Breast epithelium (tissue), 4 donors: ENCODE measurements at places on chromosomes 6 and 20.

GRCh38 chr6:50853939-50854338 is 35.3 kb downstream of the TFAP2B start:
- no peak for DNase-seq

- DNase-seq, result no peak
Measured at GRCh38 chr6:168387426-168387825, 53.6 kb upstream of the SMOC2 start.

DNA sequence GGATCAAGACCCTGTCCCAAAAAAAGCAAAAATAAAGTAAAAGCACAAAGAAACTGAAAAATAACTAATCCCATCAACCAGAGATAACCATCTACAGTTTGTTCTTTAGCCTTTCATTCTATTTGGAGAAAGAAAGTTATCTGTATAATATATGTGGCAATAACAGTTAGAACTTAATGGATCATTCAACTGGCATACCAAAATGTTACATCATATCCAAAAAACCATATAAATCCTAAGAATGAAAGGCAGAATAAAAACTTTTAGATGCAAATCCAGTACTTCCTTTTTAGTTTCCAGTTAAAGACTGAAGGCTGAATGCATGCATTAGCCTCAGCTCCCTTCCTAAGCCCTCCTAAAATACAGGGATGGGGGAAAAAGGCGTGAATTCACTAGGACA is 25.2 kb downstream of the ILRUN start:
- no peak for DNase-seq

GRCh38 chr20:8974009-8974708 is 94.7 kb upstream of the PLCB4 start:
- DNase-seq, result no peak

DNA sequence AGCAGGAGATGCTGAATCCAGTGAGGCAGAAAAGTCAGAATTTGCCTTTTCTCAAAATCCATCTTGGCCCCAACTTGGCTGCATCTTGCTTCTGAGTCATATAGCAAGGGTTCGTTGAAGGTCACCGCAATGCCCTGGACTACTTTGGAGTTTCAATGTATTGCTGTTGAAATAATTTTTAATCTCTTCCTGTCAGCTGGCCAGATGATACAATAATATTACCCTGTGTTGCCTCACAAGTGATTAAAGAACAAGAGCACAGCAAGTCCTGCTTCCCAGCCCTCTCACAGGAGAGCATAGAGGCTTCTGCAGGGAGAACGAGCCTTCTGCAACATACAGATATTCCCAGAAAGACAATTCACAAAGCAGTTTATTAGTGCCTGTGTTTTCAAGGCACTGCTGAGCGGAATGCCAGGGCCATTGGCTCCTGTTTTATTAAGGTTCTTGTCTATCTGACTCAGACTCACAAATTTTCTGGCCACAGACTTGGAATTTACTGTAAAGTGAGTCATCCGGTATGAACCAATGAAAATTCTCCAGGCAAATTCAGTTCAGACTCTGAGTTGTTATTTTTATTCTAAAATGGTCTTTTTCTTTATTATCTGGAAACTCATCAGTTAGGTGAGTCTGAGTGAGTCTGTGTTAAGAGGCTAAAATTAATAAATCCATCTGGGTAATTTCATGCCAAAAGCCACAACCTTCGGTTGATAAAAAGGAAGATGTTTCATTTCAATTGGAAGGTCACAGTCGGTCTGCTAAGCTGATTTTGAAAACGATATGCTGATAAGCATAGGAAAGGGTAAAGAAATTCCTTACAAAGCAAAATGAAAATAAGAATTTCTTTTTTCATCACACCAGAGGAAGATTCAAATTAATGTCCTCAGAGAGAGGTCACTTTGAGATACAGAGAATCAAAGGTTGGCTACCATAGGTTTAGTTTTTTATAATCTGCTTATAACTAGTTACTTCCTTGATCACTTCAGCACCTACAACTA is 289.4 kb upstream of the STXBP5 start:
- DNase-seq, result no peak

DNA sequence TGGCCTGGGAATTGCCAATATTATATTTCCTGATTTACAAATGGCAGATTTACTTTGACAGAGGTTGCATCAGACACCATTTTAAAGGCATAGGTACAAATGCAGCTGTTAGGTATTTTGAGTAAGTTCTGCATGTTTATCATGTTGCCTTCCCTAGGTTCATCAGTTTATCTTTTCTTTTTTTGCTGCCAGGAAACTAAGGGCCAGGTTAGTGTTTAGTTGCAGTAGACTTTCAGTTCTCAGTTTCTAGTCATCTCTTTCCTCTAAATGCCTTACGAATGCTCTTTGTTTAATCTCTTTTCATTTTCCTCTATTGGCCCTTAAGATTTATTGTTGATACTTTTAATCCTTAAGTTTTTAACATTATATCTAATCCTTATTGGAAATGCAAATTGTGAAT is 129.9 kb downstream of the SMAP1 start:
- no peak for DNase-seq

- no peak for DNase-seq
Measured at GRCh38 chr6:156955494-156956183, 178.5 kb downstream of the ARID1B start.

DNA sequence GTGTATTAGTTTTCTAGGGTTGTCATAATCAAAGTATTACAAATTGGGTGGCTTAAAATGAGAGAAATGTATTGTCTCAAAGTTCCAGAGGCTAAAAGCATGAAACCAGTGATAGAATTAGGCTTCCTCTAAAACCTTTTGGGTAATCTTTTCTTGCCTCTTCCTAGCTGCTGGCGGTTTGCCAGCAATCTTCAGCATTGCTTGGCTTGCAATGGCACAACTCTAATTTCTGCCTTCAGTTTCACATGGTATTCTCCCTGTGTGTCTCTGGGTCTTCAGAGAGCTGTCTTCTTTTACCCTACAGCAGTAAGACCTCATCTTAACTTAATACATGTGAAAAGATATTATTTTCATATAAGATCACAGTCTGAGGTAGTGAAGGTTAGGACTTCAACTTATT is 479.1 kb upstream of the GJE1 start:
- no peak for DNase-seq

GRCh38 chr6:151292974-151293687 is 53.4 kb downstream of the AKAP12 start:
- DNase-seq, result no peak

GRCh38 chr6:3247255-3248146 is 11.2 kb upstream of the PSMG4 start:
- DNase-seq, result peak; percentile 62

DNA sequence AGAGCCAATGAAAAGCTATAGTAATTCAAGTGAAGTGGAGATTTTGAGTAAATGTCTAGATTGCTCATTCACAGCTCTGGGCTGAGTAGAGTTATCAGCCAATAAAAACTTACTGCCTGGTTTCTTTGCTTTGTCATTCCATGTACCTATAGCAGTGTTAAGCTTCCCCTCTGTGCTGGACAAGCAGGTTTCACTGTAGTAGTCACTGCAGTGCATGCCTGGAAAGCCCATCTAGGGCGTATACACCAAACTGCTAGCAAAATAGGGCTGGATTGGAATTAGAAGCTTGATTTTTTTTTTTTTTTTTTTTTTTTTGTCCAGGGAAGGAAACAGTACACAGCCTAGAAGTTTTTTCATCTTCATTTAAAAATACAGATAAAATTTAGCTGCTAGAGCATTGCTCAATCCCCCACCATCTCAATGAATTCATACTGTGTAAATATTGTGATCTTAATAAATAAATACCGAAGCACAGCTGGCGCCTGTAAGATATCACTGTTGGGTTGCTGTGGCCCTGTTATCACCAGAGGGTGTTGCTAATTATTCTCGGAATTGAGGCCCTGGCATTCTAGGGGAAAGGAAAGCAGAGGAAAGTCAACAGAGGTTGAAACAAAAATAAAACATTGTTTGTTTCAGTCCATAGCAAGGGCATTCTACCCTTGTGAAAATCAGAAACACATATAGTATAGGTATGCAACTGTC is 968.5 kb upstream of the GJE1 start:
- no peak for DNase-seq

- DNase-seq, result no peak
Measured at GRCh38 chr6:124903797-124904196, 58.4 kb upstream of the RNF217 start.

DNA sequence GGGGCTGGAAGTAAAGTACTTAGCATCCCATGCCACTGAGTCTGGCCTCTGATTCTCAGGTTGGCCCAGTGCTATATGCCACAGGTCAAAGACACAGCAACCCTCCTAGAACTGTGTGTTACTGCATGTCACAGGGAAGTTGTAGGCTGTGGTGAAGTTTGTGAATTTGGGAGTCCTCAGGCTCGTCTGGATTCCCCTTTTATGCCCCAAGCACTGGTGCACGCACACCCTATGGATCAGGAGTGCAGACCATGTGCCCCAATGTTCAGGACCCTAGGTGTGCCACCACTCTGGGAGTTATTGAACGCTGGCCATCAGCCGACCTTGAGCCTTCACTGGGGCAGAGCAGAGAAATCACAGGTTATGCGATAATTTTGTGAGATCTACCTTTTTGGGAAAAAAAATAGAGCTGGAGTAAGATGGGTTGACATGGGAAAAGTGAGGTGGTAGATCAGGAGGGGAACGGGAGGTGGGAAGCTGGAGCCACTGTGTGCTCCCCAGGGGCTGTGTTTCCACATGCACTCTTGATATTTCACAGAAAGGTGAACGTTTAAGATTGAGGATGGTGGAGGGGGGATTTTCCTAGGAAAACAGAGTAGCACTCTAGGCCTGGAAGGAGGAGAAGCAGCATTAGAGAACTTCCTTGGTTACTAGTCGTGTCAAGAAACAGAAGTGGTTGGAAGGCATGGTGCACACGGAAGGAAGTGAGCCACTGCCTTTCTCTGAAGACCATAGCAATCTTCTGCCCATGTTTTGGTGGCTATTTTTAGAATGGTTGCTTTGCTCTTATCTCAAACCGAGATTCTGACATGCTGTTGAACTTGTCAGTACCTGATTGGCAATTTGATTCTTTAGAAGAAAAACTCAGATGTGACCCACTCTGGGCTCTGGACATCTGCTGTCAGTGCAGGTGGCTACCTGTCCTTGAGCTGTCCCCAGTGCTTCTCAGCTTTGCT is 44.1 kb downstream of the DUSP22 start:
- DNase-seq, result no peak

GRCh38 chr6:63573899-63574553 is 1.7 kb downstream of the LOC128125822 start:
- DNase-seq, result no peak

DNA sequence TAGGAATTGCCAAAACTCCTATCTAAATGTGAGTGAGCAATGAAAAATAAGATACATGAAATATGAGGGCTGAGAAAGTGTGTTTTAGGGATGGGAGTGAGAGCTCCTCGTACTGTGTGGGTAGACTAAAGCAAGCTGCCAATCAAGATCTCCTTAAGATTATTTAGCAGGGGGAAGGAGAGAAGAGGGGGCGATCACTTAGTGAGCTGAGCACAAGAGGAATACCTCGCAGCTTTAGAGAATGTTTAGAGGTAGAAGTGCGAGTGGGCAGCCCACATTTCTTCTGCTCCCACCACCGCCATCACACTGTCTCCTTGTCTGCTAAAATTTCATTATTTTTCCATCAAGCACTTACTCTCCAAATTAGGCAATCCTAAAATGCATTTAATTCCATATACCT is 312.6 kb downstream of the ALDH8A1 start:
- DNase-seq, result no peak

DNA sequence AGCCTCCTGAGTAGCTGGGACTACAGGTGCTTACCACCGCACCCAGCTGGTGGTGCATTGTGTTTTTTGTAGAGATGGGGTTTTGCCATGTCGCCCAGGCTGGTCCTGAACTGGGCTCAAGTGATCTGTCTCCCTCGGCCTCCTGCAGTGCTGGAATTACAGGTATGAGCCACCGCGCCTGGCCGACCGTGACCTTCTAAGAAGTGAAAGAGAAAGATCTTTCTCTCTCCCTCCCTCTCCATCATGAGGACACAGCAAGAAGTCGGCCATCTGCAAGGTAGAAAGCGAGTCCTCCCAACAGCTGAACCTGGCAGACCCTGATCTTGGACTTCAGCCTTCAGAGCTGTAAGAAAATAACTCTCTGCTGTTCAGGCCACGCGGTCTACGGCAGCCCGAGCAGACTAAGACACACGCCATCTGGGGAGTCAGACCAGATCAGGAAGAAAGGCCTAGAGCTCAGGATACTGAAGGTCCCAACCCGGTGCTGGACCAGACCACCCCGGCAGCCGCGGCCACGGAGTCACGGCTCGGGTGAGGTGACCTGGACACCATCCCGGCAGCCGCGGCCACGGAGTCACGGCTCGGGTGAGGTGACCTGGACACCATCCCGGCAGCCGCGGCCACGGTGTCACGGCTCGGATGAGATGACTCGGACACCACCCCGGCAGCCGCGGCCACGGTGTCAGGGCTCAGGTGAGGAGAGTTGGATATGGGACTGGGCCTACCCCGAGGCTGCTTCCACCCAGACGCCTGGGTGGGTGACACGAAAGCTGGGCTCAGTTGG is 9.6 kb downstream of the GMEB2 start:
- no peak for DNase-seq

DNA sequence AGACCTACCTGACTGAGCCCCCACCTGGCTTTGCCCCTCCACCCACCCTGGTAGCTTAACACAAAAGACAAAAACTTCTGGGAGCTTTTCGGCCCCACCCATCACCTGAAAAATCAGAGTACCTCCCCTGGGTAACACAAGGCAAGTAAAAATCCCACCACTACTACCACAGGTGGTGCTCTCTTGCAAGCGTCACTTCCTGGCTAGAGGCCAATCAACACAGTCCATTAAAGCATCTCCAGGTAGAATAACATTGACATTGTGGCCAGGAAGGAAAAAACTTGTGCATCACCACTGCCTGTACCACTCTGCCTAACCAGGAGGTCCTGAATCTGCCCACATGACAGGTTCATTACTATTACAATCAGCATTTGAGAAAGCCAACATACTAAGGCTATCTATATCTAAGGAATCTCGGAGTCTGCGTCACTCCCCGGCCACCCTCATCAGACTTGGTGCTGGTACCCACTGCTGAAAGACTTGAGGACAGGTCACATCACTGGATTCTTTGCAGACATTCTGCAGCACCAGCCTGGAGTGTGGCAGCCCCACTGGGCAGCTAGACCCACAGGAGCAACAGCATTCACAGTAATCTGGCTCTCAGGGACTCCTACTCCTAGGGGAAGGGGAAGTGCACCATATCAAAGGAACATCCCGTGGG is 125.9 kb downstream of the CDK19 start:
- no peak for DNase-seq

- DNase-seq, result no peak
Measured at GRCh38 chr6:124879110-124879991, 82.9 kb upstream of the RNF217 start.

DNA sequence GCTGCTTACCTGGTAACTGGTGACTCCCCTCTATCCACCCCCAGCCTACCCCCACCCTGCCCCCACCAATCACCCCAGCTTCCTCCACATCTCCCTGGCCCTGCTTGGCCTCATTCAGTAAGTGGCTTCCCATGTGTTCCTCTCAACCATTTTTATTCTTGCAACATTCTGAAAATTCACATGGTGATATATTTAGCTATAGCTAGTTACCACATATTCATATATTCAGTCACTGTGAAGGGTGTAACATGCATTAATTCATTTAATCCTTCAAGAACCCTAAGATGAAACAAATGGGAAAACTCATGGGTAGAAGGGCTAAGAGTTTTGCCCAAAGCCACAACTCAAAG is 95.4 kb upstream of the CEP85L start:
- DNase-seq, result no peak

- DNase-seq, result no peak
Measured at GRCh38 chr6:118586746-118587485, 38.8 kb downstream of the PLN start.
